GM03348 (cell line): ENCODE measurements at places on chromosomes 13 and 19.

DNA sequence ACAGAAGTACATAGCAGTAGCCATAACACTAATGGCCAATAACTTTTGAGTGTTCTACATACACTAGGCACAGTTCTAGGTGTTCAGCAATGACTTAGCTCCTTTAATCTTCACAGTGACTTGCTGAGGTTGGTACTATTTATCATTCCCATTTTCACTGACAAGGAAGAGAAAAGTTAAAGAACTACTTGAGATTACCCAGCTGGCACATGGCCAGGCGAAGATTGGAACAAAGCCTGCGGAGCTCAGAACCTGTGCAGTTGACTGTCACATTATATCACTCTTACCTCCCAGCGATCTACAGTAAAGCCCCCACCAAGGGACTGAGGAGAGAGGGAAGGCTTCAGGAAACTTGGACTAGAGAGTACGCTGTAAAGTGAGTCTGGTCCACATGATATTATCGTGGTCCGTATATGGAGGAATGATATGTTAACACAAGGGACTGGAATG is 42.4 kb upstream of the WDFY2 start:
- no peak for DNase-seq

GRCh38 chr13:109693213-109693612 is 93.2 kb downstream of the IRS2 start:
- no peak for DNase-seq

DNA sequence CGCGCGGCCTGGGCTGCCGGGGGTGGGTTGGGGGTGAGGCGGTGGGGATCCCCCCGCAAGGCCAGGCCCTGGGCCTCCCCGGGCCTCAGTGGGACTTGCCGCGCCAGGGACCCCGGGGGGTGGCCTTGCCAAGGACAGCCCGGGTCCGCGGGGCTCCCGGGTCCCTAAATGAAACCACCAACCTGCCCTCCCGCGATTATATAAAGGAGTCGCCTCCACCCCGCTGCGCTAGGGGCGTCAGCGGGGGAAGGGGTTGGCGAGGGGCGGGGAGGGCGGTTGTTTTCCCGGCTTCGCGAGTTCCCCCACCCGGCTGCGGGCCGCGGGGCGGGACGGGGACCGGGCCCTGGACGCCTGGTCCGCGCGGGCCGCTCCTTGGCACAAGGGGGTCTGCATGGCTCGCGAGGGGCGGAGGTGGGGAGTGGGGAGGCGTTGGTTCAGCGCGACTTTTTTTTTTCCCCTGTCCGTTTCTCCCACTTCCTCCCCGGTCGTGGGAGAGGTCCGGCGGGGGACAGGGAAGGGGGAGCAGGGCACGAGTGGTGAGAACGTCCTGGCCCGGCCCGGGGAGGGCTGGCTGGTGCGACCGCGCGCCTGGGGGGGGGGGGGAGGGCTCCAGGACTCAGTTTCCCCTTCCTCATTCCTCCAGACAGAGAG is 822 bp upstream of the ZBTB7A start:
- peak; percentile 63 for DNase-seq

- DNase-seq: peak; percentile 32
Observed at GRCh38 chr13:110882972-110883371, 31.9 kb downstream of the ANKRD10 start.

- DNase-seq: peak; percentile 31
Observed at GRCh38 chr19:45528744-45529419, 21.6 kb downstream of the VASP start.

GRCh38 chr19:5534787-5535586 is 32.8 kb downstream of the TINCR start:
- no peak for DNase-seq

GRCh38 chr19:952049-952679 is 26.3 kb downstream of the ARID3A start:
- no peak for DNase-seq

DNA sequence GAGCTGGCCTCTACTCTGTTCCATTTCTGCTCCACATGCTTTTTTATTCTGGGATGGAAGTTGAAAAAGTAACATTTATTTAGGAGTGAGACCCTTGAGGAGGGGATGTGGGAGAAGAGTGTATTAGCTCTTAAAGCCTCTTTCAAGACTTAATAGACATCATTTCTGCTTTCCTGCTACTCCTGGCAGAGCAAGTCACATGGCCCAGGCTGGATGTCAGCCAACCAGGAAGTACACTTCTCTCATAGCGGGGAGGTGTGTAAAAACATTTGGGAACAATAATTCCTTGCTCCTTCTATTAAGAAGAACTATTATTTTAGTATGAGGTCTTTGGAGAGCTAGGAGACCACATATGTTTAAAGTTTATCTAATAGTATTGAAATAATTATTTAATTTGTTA is 40.6 kb upstream of the FAM216B start:
- DNase-seq: no peak

GRCh38 chr19:33239223-33239975 is 13.7 kb upstream of the SLC7A10 start:
- DNase-seq: no peak

- DNase-seq: peak; percentile 91
Observed at GRCh38 chr19:13796301-13797057, 1.2 kb downstream of the ZSWIM4 start.

DNA sequence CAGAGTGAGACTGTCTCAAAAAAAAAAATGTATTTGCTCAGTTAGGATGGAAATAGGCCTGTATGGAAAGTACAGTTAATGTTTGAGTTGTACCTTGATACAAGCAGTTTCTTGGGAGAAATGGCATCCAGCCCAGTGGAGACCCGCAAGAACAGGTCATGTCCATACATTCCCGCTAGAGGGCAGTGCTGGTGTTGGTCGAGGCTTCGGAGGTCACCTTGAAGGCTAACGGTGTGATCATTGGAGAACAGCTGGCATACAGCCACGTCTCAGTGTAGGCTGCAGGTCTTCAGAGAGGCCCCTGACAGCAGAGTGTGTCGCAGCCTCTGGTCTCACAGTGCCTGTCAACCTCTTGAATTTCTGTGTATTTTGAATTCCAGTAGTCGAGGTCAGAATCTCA is 7.5 kb downstream of the ZNF610 start:
- DNase-seq: peak; percentile 45

DNA sequence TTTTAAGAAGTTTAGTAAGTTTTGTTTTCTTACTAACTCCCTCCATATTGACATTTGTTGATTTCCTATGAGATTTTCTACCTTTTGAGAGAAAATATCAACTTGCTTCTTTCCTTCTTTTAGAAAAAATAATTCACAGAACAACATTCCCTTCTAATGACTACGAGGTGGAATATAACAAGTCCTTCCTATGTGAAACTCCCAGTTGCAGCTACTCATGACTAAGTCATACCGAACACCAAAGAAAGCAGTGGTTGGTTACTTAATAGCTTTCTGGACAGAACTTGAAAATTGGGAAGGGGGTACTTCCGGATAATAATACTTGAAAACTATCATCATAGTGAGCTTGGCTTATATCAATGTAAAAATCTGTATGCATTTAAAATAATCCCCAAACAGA is 144.8 kb downstream of the DACH1 start:
- no peak for DNase-seq

DNA sequence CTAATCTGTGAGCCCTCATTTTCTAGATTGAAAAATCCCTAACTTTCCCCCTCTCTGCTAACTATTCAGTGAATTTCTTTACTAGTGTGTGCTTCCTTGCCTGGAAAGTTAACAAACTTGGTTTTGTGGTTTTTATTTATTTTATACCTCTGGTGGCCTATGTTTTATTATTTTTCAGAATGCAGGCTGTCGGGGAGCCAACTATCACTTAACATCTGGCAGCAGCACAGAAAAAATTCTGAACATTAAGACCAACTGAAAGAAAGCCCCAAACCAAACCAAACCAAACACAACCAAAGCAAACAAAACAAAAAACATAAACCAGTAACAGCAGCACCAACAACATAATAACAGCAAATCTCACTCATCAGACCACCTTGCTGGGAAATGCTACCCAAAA is 109.0 kb upstream of the KL start:
- DNase-seq: no peak

- peak; percentile 66 for DNase-seq
Observed at GRCh38 chr19:53545271-53546065, 7.5 kb downstream of the ZNF331 start.

DNA sequence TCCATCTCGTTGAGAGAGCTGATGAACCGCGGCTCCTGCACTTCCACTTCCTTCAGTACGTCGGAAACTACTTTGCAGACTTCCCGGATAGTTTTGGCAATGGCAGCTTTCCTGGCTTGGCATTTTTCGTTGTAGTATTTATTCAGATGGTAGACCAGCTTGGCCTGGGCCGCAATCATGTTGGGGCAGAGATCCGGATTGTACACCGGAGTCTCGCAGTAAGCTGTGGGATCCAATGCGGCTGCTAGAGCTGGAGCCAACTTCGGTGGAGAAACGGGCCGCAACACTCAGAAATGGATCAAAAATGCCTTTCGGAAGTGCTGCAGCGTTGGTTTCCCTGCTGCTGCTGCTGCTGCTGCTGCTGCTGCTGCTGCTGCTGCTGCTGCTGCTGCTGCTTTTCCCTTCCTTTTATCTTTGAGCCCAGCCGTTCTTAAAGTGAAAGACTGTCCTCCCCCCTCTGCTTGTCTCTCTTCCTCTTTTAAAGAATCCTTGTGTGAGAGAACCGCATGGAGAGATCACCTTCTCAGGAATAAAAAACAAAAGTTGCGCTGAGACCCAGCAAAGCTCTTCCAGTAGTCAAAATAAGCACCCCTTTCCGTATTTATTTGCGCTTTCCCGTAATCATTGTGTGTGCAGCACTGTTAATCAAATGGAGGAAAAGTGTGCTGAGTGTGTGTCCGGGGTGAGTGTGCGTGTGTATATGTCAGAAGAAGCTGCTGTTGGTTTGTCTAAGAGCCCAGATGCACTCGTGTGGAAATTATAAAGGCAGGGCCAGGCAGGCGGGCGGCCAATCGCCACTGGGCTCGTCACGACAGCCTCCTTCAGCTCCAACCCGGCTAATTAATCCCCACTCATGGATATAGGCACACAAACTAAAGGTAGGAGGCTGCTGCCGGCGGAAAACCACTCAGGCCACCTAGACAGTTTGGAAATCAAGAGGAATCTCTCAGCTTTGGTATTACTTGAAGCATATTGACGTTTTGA is at the start of gene MAB21L1:
Gene MAB21L1, minus strand, starts transcription at position 730 of the 984 bp plus-strand sequence. Its CDS starts 551 bp downstream, at position 179.
- peak; percentile 89 for DNase-seq

- no peak for DNase-seq
Observed at GRCh38 chr13:44044547-44045179, 165.0 kb downstream of the LACC1 start.

DNA sequence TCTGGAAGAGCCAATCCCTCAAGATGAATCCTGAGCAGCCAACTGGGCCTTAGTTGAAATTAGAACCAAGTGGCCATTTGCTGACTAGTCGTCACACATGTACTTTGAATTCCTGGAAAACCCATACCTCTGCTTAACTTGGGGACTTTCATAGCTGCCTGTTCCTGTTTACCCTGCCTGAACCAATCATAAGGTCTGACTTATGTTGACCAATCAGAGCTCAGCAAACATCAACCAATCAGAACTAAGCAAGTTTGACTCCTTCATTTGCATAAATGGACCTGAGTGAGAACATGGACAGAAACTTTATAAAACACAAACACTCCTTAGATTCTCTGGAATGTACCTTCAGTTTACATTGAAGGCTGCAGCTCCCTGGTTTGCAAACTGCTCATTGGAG is 50.8 kb downstream of the LATS2 start:
- DNase-seq: no peak

DNA sequence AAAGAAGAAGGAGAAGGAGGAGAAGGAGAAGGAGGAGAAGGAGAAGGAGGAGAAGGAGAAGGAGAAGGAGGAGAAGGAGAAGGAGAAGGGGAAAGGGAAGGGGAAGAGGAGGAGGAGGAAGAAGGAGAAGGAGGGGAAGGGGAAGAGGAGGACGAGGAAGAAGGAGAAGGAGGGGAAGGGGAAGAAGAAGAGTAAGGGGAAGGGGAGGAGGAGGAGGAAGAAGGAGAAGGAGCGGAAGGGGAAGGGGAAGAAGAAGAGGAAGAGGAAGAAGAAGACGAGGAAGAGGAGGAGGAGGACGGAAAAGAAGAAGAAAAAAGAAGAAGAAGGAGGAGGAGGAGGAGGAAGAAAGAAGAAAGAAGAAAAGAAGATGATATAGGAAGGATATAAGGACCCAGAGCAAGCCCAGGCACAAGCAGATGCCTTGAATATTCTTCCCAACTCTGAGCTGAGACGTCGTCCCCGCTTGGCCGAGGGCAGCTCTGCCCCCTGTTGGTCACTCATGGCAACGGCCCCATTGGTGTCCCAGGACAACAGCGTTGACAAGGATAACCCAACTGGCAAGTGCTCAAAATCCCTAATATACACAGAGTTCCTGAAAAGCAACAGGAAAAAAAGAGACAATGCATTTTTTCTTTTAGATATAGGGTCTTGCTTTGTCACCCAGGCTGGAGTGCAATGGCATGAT is 30.6 kb upstream of the IGSF23 start:
- DNase-seq: peak; percentile 25

- DNase-seq: no peak
Observed at GRCh38 chr19:9645472-9645871, 24.4 kb upstream of the ZNF561 start.

GRCh38 chr13:99214232-99214631 is 13.6 kb downstream of the UBAC2 start:
- DNase-seq: no peak

DNA sequence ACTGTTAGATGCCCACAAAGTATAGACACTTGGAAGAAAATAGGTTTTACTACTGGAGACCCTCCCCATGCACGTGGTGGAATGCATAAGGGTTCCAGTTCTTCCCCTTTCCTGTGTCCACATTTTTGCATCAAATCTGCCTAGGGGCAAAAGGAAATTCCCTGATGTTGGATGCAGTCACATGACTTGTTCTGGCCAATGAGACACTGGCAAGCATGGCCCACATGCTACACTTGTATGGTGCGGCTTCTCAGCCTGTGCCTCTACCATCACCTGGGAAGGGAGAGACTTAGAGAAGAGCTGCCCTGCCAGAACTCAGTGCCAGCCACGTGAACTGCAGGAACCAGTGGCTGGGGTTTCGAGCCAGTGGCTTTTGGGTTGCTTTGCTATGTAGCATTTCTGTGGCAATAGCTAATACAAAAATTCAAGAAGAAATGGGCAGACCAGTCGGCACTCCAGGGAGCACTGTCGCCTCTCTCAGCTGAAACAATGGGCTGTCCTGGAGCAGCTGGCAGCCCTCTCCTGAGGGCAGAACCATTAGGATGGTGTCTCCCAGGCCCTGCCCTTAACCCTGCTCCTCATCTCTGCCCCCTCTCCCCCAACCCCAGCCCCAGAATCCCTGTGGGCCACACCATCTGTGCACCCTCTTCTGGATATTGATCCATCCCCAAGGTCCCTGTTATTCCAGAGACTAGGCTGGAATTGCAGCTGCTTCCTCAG is 634.0 kb downstream of the UQCRFS1 start:
- DNase-seq: no peak

GRCh38 chr13:86918682-86919081 is 752.5 kb upstream of the SLITRK5 start:
- no peak for DNase-seq
